ENCODE measurements at places on chromosomes 13 and 19. TPM values are rescaled to one million over a fixed set of nuclear protein-coding genes. Genes with fewer than 3 reads are reported as not detected.

DNA sequence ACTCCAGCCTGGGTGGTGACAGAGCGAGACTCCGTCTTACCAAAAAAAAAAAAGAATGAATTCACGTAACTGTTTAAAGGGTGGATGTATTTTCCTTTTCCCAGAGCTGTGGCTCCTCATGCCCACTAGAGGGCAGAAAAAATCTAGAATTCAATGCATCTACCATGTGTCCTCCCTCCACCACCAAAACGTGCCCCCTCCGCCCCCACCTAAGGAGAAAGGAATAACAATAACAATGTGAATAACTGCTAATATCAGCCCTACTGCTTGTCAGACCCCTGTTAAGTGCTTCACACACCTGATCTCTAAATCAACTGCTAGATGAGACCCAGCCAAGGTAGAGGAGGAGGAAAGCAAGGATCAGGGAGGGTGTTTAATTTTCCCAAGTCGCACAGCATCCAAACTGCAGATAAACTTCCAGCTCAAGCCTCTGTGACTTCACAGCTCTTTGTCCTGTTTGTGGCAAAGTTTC is 20.2 kb upstream of the PNMA8B start:
- H3K27ac ChIP-seq: no peak overlapping the region
- H3K36me3 ChIP-seq: no peaks in the 10 kb centered on the region
- no peak overlapping the region for H3K4me3 ChIP-seq
- DNase-seq: no peak

GRCh38 chr13:95763601-95764000 is 86.7 kb downstream of the DNAJC3 start:
- H3K36me3 ChIP-seq: peaks cover 97% of the 10 kb centered on the region
- DNase-seq: no peak
- H3K4me3 ChIP-seq: no peak overlapping the region
- H3K4me1 ChIP-seq: no peaks in the 10 kb centered on the region
- no peak overlapping the region for H3K27ac ChIP-seq
- H3K27me3 ChIP-seq: no peaks in the 10 kb centered on the region

GRCh38 chr13:106205871-106206270 is 329.6 kb downstream of the EFNB2 start:
- no peak overlapping the region for H3K4me3 ChIP-seq
- no peak overlapping the region for H3K27ac ChIP-seq
- no peaks in the 10 kb centered on the region for H3K27me3 ChIP-seq
- H3K36me3 ChIP-seq: no peaks in the 10 kb centered on the region
- DNase-seq: no peak

CEBPA gene
- 16.9 TPM for total RNA-seq

DNA sequence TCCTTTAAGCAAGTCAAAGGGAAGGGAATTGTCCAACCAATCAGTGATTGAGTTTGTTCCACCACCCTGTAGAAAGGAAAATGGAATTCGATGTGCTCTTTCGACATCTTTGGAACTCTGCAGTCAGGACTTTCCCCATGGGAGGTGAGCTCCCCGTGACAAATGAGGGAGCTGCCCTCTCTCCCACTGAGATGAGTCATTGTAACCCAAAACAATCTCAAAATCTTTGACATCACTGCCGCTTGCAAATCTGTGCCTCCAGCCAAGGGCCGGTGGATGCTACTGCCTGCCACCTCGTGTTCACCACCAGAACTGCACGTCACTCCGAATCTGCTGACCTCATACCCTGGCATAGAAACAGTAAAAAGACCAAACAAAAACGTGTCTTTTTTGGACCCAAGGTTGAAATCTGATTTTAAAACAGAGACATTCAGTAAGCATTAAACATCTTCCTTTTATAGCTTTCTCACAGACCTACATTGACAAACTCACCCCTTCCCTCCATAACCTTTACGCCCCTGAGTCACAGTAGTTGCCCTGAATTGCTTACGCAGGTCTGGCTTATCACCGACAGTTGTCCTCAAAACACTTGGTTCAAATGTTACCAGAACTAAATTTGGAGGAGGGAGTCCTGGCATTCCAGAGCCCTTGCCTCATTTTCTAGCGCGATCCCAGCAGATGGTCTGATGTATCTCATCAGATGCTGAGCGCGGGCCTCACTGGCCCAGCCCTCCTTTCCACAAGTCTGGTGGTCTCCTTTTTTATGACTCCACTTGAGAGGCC is 105.2 kb downstream of the COL4A2 start:
- no peaks in the 10 kb centered on the region for H3K36me3 ChIP-seq
- no peak overlapping the region for H3K4me3 ChIP-seq
- no peaks in the 10 kb centered on the region for H3K27me3 ChIP-seq
- H3K27ac ChIP-seq: peak overlapping the region; percentile 63

DNA sequence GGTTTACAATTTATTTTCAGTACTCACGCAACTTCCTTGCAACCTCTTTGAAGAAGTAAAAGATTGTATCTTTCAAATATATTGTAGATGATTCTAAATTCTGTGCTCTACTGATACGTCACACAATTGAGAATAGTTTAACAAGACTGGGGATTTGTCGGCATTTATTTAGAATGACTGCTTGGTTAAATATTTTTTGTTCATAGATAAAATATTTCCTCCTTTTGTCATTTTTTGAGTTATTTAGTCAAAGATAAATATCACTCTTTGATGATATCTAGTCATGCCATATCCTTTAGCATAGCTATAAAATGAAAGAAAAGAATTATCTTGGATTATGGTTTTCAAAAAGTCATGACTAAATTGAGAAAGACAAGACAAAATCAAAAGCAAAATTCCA is 2747.8 kb downstream of the PCDH9 start:
- no peak overlapping the region for H3K27ac ChIP-seq
- no peaks in the 10 kb centered on the region for H3K36me3 ChIP-seq
- no peaks in the 10 kb centered on the region for H3K27me3 ChIP-seq
- no peaks in the 10 kb centered on the region for H3K4me1 ChIP-seq
- DNase-seq: no peak

GRCh38 chr19:2627855-2628254 is 74.6 kb downstream of the GNG7 start:
- peak overlapping the region; percentile 24 for H3K27ac ChIP-seq
- H3K36me3 ChIP-seq: no peaks in the 10 kb centered on the region

Measured in spleen (tissue), 13 donors.